ENCODE measurements at places on chromosomes 1 and 21.

DNA sequence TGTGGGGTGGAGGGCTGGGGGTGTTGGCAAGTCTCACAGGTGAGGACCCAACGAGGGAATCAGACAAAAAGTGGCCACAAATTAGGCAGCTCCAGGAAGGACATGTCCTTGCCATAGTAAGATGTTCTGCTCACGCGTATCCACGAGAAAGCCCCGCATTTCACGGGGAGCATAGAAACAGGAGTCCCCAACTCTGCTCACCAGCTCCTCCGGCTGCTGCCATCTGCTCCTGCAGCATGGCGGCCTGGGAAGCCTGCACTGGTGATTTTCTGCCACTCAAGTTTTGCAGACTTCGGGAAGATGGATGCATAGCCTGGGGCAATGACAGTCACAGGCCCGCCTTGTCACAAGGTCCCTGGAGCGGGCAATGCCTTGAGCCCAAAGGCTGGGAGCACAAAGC lies 9.3 kb downstream of the TCP10L start:
- DNase-seq, result no peak

- no peak for DNase-seq
Observed at GRCh38 chr1:182003953-182004586, 57.4 kb downstream of the ZNF648 start.

GRCh38 chr1:166141969-166142368 lies 24.8 kb downstream of the FAM78B start:
- DNase-seq, result no peak

DNA sequence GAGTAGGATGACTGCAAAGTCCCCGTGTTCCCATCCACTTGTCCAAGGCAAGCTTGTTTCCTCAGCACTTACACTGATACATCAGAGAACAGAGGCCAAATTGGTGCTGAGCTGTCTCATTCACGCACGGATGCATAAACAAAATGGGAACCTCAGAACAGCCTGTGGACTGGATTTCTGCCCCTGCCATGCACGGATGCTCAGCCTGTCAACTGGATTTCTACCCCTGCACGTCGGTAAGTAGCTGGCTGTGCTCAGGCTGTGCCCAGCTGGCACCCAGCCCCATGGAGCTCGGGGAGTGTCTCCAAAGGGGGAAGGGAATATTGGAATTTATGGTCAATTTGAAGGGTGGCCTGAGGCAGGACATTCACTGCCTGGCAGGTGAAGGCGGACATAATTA lies 40.8 kb upstream of the TMPRSS2 start:
- DNase-seq, result no peak

DNA sequence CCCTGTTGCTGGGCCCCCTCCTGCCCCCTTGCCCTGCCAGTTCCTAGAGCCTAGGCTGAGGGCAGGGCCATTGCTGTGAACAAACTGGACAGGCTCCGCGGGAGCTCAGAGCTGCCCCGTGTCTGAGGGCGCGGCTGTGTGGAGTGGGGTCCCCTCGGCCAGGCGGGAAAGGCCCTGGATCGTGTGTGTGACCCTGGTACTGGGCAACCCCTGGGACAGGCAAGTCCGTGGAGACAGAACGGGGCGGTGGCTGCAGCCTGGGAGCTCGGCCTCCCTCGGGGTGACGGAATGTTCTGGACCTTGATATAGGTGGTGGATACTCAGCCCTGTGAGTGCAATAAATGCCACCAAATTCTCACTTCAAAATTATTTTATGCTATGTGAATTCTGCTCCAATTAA lies 27.7 kb upstream of the C1orf159 start:
- DNase-seq, result no peak

DNA sequence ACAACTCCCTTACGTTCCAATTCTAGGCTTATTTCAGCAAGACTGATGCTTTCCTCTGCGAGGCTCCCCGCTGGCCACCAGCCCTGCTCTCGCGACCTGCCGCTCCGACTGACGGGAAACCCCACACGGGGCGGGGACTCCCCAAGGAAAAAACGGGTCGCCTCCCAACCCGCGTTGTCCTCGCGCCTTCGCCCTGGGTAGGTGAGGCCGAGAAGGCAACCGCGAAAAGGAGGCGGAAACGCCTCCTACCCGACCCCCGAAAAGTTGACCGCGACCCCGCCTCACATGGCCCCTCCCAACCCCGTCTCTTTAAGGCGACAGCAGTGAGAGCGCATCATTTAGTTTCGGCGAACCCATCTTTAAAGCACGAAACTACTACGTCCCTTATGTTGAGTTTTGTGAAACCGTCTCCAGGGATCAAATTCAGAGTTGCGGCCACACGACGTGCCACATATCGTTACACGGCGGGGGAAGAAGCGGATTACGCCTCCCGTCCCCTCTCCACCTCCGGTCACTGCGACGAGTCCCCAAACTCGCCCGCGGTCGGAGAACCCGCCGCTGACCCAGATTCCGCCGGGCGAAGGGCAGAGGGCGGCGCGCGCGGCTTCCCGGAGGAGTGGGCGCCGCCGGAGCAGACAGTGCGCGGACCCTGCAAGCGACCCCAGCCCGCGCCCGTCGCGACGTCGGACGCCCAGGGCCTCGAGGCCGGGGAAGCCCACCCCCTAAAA lies 1.2 kb downstream of the ANP32E start:
- DNase-seq, result peak; percentile 90

- DNase-seq, result no peak
Observed at GRCh38 chr1:227323967-227324268, 5.6 kb upstream of the CDC42BPA start.

- DNase-seq, result peak; percentile 53
Observed at GRCh38 chr1:225882694-225883615, 775 bp upstream of the TMEM63A start.

- DNase-seq, result no peak
Observed at GRCh38 chr1:47727051-47727696, 270.0 kb downstream of the TRABD2B start.

GRCh38 chr1:48948562-48948961 lies 171.9 kb upstream of the BEND5 start:
- DNase-seq, result no peak

DNA sequence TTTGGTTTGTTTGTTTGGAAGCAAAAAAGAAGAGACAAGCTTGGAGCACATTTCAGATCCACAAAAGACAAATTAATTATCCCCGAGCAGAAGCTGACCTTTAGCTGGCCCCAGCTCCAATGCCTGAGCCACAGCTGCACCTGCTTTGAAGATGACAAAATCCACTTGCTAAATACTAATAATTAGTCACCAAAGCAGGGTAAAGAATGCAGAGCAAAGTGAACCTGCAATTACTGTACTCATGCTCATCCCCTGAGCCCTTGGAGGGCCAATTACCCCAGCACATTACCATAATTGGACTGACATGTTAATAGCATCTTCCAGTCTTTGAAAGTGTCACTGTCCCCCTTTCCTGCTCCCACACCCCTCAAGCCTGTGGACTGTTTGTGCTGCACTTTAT lies 38.2 kb upstream of the KCND3 start:
- DNase-seq, result no peak

DNA sequence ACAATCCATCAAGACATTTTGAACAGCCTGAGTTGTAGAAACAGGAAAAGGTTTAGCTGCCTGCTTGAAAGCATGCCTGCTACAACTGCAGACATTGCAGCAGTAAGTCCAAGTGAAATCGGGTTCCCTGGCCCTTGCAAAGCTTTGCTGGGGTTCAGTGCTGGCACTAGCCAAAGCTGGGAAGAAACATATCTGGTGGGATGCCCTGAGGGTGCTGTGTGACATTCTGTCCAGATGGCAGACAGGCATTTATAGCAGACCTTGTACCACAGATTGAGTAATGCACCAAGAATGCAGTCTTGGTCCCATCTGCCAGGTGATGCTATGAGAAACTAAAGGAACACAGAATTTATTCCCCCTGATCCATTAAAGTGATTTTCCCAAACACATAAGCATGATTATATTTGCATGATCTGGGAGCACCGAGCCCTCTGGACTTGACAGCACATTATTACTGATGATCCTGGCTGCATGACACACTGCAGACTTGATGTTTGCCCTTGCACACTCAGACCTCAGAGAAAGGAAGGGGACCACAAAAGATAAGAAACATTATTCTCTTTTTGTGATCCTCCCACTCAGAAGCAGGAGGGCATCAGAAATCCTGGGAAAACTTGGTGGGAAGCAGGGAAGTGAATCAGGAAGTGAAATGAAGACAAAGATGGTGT lies 223.7 kb upstream of the FAM78B start:
- DNase-seq, result no peak

DNA sequence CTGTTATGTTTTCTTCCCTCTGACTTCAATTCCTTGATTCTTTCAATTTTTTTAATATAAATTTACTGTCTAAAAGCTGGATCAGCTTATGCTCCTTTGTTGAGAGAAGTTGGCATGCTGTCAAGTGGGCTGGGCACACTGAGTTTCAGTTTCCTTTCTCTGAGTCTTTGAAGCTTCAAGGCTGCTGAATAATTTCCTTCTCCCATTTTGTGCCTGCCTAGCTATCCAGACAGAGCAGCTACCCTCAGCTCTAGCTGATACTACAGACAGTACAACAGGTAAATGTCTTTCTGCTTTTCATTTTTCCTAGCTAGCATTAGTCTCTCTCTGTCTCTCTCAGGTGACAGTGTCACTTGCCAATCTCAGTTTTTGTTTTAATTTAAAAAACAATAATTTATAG lies at the start of gene IFI44:
Gene IFI44, plus strand, starts transcription at position 204 of the 400 bp plus-strand sequence. CDS start 365 bp downstream, outside the sequence.
- DNase-seq, result peak; percentile 82

DNA sequence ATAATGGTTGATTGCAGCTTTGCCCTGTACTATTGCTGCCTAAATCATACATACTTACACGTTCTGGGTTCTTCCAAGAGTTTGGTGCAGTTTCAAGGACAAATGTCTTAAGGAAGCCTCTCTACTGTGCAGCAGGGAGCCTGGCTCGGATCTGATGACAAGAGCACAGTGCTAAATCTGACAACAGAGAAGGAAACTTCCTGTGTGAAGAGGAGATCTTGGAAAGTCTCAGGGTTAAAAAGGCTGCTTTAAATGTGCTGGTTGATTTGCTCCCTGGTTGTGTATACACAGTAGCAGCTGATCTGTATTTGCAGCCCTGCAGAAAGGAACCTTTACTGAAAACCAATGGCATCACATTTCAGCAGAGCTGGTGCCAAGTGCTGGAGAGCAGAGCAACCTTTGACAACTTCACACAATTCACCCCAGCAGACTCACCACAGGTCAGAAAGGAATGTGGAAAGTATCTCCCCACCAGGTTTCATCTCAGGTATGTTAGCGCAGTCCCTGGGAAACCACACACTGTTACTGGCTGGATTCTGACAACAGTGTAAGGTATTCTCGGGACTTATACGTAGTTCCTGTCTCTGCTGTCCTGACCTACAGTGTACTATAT lies 355.0 kb upstream of the ESRRG start:
- DNase-seq, result no peak

DNA sequence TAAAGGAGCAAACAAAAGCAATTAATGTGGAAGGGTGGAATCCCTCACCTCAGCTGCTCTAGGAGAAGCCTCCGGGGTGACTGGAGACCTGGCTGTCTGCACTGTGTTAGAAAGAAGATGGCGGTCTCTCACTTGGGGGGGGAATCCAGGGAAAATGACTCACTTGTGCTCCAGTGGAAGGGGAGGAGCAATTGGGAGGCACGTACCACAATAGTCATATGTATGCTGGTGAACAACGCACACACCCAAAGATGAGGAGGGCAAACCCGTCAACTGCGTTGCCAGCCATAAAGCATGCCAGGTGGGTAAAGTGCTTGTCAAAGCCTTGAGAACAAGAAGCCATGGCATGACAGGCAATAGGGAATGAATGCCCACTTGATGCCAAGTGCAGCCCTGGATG lies 22.1 kb downstream of the PLEKHA6 start:
- DNase-seq, result no peak

GRCh38 chr1:63714482-63714760 lies 59.4 kb upstream of the ROR1 start:
- no peak for DNase-seq

GRCh38 chr1:22442212-22442894 lies 9.3 kb upstream of the ZBTB40 start:
- no peak for DNase-seq

DNA sequence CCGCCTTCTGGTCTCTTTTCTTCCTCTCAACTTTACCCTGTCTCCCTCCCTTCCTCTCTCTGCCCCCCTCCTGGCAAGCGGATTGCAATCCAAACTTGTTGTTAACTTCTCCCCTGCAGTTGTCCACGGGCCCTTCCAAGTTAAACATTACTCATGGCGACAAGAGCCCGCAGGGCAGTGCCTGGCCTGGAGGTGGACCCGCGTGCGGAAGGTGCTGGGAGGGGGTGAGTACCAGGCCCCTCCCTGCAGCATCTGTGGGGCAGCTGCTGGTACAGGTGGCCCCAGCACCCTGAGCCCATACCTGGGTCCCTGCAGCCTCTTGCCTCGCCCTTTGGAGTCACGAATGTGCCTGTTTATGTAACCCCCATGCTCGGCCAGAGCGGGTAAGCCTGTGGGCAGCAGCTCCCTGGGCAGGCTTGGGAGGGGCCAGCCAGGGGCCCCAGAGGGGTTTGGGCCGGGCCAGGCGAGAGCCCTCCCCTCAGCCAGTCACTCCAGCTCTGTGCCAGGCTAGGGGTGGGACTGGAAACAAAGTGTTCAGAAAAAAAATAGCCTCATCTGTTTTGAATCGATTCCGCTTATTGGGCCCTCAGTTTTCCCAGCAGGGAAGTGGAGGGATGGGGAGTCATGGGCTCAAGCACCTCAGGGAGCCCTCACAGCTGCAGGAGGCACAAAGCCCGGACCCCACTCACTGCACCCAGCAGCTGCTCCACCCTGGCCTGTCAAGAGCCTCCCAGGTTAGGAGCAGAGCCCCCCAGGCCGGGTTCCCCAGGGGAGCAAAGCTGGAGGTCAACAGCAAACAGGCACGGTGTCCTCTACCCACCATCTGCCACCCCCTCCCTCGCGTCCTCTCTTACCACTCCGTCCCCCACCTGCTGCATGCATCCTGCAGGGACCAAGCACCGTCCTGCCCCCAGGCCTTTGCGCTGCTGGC lies 14.0 kb upstream of the FAAP20 start:
- DNase-seq, result no peak

- DNase-seq, result no peak
Observed at GRCh38 chr1:55626326-55626725, 411.2 kb upstream of the USP24 start.

DNA sequence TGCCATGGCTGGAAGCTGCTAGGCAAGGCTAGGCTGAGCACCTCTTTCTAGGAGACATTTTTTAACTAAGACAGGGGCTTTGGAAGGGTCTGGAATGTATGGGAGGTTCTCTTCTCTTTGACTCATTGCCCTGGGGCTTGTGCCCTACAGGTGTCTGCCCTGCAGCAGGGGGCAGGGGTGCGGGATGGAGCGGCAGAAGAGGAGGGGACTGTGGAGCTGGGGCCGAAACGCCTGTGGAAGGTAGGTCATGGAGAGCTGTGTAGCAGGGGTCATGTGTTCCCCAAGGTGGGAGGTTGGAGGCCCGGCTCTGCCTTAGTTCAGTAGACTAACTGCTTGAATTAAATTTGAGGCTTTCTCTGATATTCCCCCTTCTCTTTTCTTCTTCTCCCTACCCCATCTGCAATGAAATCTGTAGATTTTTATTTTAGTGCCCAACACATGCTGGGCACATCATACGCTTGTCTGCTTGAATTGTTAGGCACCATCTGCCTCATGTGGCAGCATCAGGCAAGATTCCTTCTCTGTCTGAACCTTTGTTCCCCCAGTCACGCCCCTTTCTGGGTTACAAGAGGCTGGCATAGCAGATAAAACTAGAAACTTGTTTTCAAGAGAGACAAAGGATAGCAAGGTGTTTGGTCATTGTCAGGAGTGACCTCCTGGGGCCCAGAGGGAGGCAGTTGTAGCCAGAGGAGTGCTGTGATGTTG lies 18.4 kb downstream of the PPFIA4 start:
- DNase-seq, result no peak
